ENCODE measurements at places on chromosomes 11 and 22.

DNA sequence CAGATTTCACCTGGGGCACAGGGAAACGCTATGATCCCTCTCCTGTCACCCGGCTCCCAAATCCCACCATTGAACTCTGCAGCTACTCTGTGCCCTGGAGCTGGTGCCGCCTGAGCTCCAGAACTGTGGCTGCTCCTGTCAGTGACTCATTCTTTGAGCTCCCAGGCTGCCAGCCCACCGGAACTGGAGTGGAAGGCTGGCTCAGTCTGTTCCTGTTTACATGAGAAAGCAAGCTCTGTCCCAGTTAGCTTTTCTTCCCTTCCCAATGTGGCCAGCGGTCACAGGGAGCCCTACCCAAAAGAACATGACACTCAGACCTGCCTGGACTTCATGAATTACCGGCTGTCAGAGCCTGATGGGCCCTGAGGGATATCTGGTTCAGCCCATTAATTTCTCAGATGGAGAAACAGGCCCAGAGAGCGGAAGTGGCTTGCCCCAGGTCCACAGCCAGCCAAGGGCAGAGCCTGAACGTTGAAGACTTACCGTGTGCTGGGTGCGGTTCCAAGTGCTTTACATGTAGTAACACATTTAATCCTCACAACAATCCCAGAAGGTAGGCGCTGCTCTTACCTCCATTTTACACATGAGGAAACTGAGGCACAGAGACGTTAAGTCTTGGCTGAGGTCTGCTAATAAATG lies 23.8 kb upstream of the IGSF22 start:
- no peak for DNase-seq

DNA sequence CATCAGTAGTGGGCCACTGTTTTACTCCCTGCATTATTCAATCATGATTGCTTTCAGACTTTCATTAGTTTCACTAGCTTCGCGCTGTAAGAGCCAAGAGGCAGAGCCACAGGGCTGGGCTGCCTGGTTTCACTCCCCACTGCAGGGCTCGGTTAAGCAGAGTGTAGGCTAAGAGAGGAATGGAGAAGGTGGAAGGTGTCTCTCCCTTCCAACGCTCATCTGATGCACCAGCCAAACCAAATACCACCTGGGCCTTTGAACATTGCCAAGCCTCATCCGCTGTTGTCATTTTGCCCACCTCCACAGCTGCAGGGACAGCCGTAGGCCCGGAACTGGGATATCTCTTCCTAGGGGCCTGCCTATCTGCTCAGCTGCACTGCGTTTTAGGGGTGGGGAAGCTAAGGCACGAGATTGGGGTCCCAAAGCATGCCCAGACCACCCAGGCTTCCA lies 480 bp upstream of the SMARCB1 start:
- no peak for DNase-seq

DNA sequence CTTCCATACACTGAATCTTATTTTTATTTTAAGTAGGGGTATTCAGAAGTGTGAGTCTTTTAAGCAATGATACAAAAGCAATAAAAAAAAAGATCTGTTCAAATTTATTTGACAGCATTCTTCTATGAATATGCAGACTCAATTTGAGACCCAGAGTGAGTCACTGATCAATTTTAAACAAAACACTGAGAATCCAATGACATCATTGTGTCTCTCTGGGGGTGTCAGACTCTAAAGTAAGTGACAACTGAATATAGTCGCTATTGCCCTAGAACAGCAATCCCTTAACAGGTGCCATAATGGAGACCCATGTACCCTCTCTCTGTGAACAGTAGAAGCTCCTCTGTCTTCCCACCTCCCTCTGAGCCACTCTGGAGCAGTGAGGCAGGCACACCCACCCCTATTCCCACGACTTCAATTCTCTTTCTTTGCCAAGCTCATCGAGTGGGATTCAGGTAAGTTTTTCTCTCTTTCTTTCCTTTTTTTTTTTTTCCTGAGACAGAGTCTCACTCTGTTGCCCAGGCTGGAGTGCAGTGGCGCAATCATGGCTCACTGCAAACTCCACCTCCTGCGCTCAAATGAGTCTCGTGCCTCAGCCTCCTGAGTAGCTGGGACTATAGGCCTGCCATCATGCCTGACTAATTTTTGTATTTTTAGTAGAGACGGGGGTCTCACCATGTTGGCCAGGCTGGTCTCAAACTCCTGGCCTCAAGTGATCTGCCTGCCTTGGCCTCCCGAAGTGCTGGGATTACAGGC lies 5.1 kb upstream of the RPS3 start:
- no peak for DNase-seq

DNA sequence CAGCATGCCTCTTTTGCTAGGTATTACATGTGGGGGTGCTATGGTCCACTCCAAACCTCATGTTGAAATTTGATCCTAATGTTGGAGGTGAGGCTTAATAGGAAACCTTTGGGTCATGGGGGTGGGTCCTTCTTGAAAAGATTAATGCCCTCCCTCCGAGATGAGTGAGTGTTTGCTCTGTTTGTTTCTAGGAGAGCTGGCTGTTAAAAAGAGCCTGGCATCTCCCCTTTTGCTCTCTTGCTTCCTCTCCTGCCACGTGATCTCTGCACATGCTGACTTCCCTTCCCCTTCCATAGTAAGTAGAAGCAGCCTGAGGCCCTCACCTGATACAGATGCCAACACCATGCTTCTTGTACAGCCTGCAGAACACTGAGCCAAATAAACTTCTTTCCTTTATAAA lies 104.5 kb downstream of the FAT3 start:
- DNase-seq, result no peak

DNA sequence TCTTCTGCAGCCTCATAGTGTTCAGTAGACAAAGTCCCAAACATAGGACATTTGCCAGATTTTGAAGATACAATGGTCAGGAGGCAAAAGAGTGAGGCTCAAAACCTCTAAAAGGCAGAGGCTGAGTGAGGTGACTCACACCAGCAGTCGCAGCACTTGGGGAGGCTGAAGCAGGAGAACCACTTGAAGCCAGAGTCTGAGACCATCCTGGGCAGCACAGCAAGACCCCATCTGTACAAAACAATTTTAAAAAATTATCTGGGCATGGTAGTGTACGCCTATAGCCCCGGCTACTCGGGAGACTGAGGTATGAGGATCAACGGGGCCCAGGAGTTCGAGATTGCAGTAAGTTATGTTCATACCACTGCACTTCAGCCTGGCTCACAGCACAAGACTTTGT lies 14.2 kb upstream of the ZFTA start:
- no peak for DNase-seq

- no peak for DNase-seq
These were observed 13.5 kb downstream of the SMC1B start for GRCh38 chr22:45399712-45400445.

GRCh38 chr11:92811341-92811740 lies 158.1 kb upstream of the MTNR1B start:
- no peak for DNase-seq

DNA sequence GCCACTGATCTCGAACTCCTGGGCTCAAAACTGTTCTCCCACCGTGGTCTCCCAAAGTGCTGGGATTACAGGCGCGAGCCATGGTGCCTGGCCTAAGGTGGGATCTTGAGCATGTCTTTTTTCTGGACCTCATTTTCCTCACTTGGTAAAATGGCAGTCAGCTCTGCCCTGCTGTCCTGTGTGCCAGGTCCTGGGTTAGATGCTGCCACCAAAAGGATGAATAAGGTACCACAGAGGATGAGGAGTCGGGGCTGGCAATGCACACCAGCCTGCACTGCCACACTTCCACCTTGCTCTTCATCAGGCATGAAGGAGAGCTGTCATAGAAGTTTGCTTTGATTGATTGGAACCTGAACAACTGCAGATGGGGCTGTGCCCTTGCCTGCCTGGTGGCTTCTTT lies 32.3 kb downstream of the ACO2 start:
- peak; percentile 37 for DNase-seq

DNA sequence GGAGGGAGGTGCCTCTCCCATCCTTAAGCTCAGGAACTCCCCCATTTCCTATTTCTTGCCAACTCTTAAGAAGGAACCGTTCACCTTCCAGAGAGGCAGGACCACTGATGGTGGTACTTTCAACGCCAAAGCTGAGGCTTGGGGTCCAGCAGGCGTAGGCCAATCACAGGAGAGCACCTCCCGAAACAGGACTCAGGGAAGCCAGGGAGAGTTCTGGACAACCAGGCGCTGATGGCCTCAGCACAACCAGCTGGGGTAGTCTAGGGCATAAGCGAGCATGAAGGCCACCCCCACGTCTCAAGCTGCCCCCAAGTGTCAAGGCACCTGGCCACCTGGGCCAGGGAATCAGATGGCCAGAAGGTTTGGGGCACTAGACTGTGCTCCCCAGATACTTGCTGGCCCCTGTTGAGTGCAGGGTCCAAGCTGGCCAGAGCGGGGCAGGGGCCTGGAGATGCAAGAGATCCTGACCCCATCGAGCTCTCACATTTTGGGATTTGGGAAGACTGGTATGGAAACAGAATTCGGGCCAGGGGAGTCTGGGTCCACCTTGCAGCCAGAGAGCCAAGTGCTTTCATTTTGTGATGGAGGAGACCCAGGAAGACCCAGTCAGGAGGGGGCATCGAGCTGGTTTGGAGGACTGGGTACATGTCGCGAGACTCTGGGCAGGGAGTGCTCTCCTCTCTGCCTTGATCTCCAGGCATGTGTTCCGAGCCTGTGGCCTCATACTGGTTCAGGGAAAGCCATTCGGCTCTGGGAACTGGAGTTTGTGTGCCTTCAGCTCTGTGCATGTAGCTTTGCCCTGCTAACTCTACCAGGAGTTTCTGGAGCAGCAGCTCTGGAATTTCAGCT lies 926 bp downstream of the CD6 start:
- peak; percentile 45 for DNase-seq

DNA sequence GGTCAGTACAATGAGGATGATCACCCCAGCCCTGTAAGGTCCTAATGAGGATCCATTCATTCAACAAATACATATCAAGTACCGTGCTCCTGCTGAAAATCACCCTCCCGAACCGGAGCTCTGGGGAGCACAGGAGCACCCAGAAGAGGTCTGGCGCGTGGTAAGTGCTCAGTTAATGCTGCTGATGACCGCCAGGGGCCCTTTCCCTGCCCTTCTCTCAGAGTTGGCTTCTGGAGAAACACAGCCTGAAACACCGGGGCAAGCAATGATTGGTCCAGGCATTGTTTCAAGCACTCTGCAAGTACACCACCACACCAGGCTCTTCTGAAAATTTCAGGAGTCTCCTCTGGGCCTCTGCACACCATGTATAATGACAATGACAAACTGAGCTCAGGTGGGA lies 3.8 kb upstream of the CCDC86 start:
- no peak for DNase-seq

DNA sequence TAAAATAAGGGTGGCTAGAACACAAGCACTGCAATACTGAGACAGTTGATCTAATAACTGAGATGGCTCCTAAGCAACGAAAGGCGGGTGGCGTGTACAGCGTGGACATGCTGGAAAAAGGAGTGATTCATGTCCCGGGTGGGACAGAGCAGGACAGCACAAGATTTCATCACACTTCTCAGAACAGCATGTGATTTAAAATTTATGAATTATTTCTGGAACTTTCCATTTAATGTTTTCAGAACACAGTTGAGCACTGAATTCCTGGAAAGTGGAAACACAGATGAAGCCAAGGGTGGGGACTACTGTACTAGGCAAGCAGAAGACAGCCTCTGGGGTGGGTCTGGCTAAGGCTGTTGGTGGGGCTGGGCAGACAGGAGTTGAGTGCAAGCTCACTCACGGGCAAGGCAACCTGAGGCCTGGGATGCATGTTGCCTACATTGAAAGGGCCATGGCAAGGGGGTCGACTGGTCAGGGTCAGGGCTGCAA lies 165.6 kb upstream of the DDI1 start:
- DNase-seq, result no peak

DNA sequence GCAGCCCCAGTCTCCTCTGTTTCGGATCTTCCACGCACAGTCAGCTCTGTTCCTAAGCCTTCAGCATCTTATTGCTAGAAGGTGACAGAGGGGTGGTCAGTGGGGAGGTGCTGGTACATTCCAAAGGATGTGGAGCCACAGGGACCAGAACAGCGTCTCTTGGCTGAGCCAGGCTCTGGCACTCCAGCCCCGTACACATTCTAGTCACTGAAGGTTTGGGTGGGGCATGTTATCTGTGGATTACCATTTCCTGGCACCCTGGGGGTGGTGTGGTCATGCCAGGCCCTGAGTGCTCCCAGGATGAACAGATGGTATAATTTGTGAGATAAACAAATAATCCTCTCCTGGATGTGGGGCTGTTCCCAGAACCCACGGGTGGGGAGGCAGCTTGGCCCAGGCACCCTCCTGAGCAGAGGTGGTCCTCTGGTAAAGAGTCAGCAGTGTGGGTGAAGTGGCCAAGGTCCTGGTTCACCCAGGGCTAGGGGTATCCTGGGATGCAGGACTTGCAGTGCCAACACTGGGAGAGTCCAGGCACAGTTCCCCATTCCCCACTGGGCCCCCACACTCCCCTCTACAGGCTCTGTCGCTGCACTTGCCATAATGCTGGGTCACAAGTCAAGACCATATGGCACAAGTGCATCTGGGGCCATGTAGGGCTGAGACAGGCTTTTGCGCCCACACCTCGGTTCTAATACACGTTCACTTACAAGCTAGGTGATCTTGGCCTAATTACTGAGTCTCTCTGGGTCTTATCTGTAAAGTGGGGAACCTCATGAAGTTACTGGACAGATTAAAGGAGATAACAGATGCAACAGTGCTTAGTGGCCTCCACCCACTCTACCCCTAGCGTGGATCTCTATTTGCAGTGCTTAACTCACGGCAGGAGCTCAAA lies 33.0 kb downstream of the DKK3 start:
- DNase-seq, result no peak

- DNase-seq, result no peak
These were observed 22.2 kb downstream of the SGSM3 start for GRCh38 chr22:40392618-40393017.

DNA sequence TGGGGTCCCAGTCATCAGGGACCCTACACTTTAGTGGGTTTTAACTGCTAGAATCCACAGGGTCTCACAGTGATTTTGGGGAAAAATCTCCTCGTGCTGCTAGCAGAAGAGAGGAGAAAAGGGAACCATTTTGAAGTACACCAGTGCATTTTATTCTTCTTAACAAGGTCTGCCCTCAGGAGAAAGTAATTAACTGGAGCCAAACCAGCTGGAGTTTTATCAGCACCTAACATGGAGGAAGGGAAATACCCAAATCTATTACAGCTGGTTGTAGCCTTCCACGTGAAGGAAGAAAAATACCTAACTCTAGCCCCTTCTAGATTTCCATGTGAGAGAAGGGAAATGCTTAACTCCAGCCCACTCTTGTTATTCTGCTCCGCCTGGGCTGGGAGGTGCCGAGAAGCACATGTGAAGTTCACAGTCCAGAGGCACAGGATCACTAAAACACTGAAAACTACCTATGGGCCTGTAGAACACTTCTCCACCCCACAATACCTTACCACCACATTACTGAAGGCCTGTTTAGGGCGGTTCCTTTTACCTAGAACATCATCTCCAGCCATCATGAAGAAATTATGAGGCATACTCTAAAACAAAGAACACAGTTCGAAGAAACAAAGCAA lies 31.3 kb upstream of the TEAD1 start:
- DNase-seq, result no peak

- DNase-seq, result peak; percentile 20
These were observed 8.7 kb upstream of the LAYN start for GRCh38 chr11:111531687-111532364.

- DNase-seq, result no peak
These were observed 84.6 kb upstream of the ANO3 start for GRCh38 chr11:26247340-26247739.

GRCh38 chr22:18079706-18080233 lies 2.0 kb downstream of the PEX26 start:
- DNase-seq, result no peak
